Spinal cord (tissue), 10 donors: ENCODE measurements at places on chromosomes 5 and 9. TPM values are rescaled to one million over a fixed set of nuclear protein-coding genes. Genes with fewer than 3 reads are reported as not detected.

DNA sequence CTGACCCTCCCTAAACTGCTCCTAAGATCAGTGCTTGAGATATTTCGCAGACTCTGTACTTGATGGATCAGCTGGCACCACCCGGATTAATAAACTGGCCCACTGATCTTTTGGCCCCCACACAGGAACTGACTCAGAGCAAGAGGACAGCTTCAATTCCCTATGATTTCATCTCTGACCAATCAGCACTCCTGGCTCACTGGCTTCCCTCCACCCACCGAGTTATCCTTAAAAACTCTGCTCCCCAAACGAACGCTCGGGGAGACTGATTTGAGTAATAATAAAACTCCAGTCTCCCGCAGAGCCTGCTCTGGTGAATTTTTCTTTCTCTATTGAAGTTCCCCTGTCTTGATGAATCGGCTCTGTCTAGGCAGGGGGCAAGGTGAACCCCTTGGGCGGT is 36.5 kb upstream of the CD180 start:
- no peak overlapping the region for H3K4me3 ChIP-seq
- H3K36me3 ChIP-seq: no peaks in the 10 kb centered on the region
- no peak overlapping the region for H3K27ac ChIP-seq

GRCh38 chr9:68704814-68705530 is at the start of gene PIP5K1B:
TSS of gene PIP5K1B (plus strand) at chr9:68705240. CDS start at chr9:68822615, 117,375 bp downstream.
- H3K36me3 ChIP-seq: no peaks in the 10 kb centered on the region
- no peak within 1 kb of the TSS for H3K27ac ChIP-seq
- H3K4me3 ChIP-seq: peak within 1 kb of the TSS; percentile 58
- peaks cover 17% of the 10 kb centered on the region for H3K27me3 ChIP-seq
- H3K4me1 ChIP-seq: peaks cover 13% of the 10 kb centered on the region

GRCh38 chr9:120966013-120966369 is 39.4 kb upstream of the TRAF1 start:
- H3K36me3 ChIP-seq: no peaks in the 10 kb centered on the region
- H3K27ac ChIP-seq: peak overlapping the region; percentile 55
- no peak for DNase-seq
- peaks cover 2% of the 10 kb centered on the region for H3K27me3 ChIP-seq

- H3K27ac ChIP-seq: no peak overlapping the region
- DNase-seq: no peak
- H3K27me3 ChIP-seq: peaks cover 12% of the 10 kb centered on the region
- H3K36me3 ChIP-seq: no peaks in the 10 kb centered on the region
- H3K4me1 ChIP-seq: peaks cover 1% of the 10 kb centered on the region
These were observed 83.0 kb upstream of the IFNE start for GRCh38 chr9:21565155-21565554.

GRCh38 chr5:180069589-180070247 is 1.8 kb downstream of the RNF130 start:
- no peak for DNase-seq
- H3K27me3 ChIP-seq: no peaks in the 10 kb centered on the region
- no peaks in the 10 kb centered on the region for H3K36me3 ChIP-seq

AHRR gene
- polyA plus RNA-seq: 5.5 TPM

GRCh38 chr5:35339616-35340100 is 109.4 kb upstream of the PRLR start:
- DNase-seq: no peak
- no peak overlapping the region for H3K27ac ChIP-seq

DNA sequence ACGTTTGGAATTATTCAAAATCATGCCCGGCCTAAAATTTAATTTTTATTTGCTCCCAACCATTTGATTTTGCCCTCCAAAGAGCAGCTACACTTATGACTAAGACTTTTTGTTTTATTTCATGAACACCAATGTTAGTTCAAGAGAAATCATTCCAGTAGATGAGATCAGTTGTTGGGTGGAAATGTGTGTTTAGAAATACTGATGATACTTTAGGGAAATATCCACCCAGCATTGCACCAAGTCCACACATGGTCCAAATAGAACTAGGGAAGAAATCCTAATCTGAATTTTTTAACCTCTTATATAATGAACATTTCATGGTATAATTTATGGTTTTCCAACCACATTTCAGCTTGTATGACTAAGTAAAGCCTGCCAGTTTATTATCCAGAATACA is 28.3 kb upstream of the GOLPH3 start:
- no peak for DNase-seq
- H3K27me3 ChIP-seq: no peaks in the 10 kb centered on the region
- no peak overlapping the region for H3K27ac ChIP-seq
- H3K4me1 ChIP-seq: no peaks in the 10 kb centered on the region

DNA sequence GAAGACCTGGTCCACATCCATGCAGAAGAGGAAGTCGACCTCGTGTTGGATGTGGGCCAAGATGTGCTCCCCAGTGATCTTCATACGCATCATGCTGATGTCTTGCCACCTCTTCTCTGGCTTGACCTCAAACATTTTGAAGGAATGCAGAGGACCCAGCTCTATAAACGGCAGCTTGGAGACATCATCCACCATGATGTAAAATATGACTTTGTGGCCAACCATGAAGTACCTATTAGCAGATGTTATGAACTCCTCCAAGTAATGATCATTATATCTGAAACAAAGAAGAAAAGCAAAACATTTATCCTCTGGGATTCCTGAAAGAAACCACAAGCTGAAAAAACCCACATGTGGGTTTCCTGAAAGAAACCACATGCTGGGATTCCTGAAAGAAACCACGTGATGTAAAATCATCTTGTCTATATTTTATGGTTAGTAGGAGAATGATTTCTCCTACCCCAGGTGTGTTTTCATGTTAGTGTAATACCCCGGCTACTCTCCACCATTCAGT is 52.3 kb downstream of the GGTA1 start:
- no peak overlapping the region for H3K27ac ChIP-seq
- H3K36me3 ChIP-seq: no peaks in the 10 kb centered on the region

DNA sequence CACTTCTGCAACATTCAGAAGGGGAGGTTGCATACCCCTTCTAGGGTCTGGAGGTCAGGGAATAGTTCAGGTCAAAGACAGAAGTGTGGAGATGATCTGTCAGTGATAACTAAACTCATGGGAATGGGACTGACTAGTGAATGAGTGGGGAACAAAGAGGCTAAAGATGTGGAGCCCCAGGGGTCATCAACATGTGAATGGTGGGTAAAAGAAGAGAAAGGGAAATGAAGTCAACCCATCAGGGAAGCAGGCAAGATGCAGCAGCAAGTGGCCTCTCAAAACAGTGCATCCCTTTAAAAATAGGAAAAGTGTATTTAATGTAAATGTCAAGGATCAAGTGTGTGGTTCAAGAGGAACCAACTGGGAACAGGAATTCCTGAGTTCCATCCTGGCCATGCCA is 69.9 kb downstream of the PLPPR1 start:
- DNase-seq: no peak
- H3K4me3 ChIP-seq: no peak overlapping the region
- no peaks in the 10 kb centered on the region for H3K27me3 ChIP-seq
- no peak overlapping the region for H3K27ac ChIP-seq

RAI14 gene
- polyA plus RNA-seq: 17.3 TPM

- peak; percentile 75 for DNase-seq
- no peak overlapping the region for H3K4me3 ChIP-seq
- H3K36me3 ChIP-seq: no peaks in the 10 kb centered on the region
- H3K4me1 ChIP-seq: peaks cover 47% of the 10 kb centered on the region
- no peaks in the 10 kb centered on the region for H3K27me3 ChIP-seq
These were observed 60.1 kb upstream of the HSPA9 start for GRCh38 chr5:138635265-138635664.

GRCh38 chr5:19865336-19866089 is 122.5 kb downstream of the CDH18 start:
- no peaks in the 10 kb centered on the region for H3K36me3 ChIP-seq
- no peaks in the 10 kb centered on the region for H3K4me1 ChIP-seq
- no peak overlapping the region for H3K27ac ChIP-seq
- H3K4me3 ChIP-seq: no peak overlapping the region
- no peaks in the 10 kb centered on the region for H3K27me3 ChIP-seq
- no peak for DNase-seq

- H3K4me1 ChIP-seq: no peaks in the 10 kb centered on the region
- no peaks in the 10 kb centered on the region for H3K27me3 ChIP-seq
- no peaks in the 10 kb centered on the region for H3K36me3 ChIP-seq
- no peak overlapping the region for H3K4me3 ChIP-seq
- no peak overlapping the region for H3K27ac ChIP-seq
- peak; percentile 15 for DNase-seq
These were observed 31.8 kb downstream of the SPATA31C2 start for GRCh38 chr9:88106492-88106891.

BSPRY gene
- 0.75 TPM for polyA plus RNA-seq

DNA sequence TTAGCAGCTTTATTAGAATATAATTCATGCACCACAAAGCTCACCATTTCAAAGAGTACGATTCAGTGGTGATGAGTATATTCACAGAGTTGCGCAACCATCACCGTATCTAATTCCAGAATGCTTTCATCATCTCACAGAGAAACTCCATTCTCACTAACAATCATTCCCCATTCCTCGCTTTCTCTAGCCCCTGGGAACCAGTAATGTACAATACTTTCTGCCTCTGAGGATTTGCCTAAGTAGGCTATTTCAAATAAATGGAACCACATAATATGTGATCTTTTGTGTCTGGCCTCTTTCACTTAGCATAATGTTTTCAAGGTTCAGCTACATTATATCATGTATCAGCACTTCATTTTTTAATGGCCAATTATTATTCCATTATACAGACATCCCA is 145.1 kb upstream of the ADAMTS16 start:
- no peaks in the 10 kb centered on the region for H3K27me3 ChIP-seq
- no peaks in the 10 kb centered on the region for H3K4me1 ChIP-seq
- no peak overlapping the region for H3K27ac ChIP-seq
- H3K36me3 ChIP-seq: no peaks in the 10 kb centered on the region
- DNase-seq: peak; percentile 64

TEK gene
- polyA plus RNA-seq: 13.4 TPM

BAAT gene
- 0.33 TPM for polyA plus RNA-seq

DNA sequence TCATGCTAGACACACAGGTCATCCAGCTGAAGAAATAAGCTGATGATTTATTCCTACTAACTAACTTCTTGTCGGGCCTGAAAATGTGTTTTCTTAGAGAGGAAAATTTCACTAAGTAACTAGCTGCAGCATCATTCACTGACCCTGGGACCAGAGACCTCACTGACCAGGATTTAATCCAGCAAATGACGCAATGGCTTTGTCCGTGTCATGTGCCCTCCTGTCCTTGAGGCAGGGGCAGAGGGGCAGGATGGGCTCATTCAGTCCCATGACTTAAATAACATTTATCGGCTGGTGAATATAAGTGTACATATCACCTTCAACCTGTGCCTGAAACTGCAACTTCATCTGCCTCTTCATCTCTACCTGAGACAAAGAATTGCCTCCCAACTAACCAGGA is 154.8 kb downstream of the SEMA5A start:
- H3K27ac ChIP-seq: no peak overlapping the region
- no peak for DNase-seq
- H3K36me3 ChIP-seq: no peaks in the 10 kb centered on the region
- no peak overlapping the region for H3K4me3 ChIP-seq
- H3K27me3 ChIP-seq: no peaks in the 10 kb centered on the region

- H3K36me3 ChIP-seq: no peaks in the 10 kb centered on the region
- H3K27me3 ChIP-seq: no peaks in the 10 kb centered on the region
- no peak for DNase-seq
- H3K4me3 ChIP-seq: no peak overlapping the region
- no peak overlapping the region for H3K27ac ChIP-seq
These were observed 397.3 kb upstream of the KLF4 start for GRCh38 chr9:107886826-107887225.

- H3K27ac ChIP-seq: no peak overlapping the region
- H3K4me3 ChIP-seq: no peak overlapping the region
- H3K36me3 ChIP-seq: no peaks in the 10 kb centered on the region
- H3K27me3 ChIP-seq: no peaks in the 10 kb centered on the region
- DNase-seq: no peak
These were observed 139.7 kb upstream of the RUSC2 start for GRCh38 chr9:35350212-35350611.

PCDHGA2 gene
- polyA plus RNA-seq: 17.7 TPM

DNA sequence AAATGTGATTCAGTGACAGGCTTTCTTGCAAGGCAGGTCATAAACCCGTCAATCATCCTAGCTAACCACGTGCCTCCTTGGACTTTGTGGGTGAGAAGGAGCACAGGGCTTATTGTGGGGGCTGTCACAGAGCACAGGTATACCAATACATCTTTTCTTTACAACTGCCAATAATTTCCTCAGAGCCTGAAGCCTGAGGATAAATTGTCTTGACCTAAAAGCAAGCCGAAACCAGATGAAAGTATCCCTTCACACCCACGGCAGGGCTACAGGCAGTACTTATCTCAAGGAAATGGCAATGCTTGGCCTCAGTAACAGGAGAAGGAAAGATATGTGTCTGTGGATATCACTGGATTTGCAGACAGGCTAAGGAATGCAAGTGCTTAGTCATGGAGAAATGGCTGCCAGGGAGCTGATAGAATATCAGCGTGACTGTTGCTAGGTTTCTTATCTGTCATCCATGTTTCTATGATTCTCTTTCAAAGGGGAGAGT is 90.3 kb upstream of the ZNF366 start:
- H3K27me3 ChIP-seq: no peaks in the 10 kb centered on the region
- no peaks in the 10 kb centered on the region for H3K4me1 ChIP-seq
- no peak for DNase-seq
- H3K27ac ChIP-seq: no peak overlapping the region
- H3K36me3 ChIP-seq: no peaks in the 10 kb centered on the region
- no peak overlapping the region for H3K4me3 ChIP-seq

ALDH1A1 gene
- polyA plus RNA-seq: 7.2 TPM

- H3K27me3 ChIP-seq: no peaks in the 10 kb centered on the region
- H3K27ac ChIP-seq: no peak overlapping the region
- DNase-seq: no peak
- H3K4me3 ChIP-seq: no peak overlapping the region
- H3K36me3 ChIP-seq: no peaks in the 10 kb centered on the region
- peaks cover 3% of the 10 kb centered on the region for H3K4me1 ChIP-seq
These were observed 6.9 kb upstream of the TRIO start for GRCh38 chr5:14136228-14136627.

GRCh38 chr5:111829701-111830100 is 72.7 kb upstream of the NREP start:
- H3K36me3 ChIP-seq: no peaks in the 10 kb centered on the region
- no peaks in the 10 kb centered on the region for H3K4me1 ChIP-seq
- no peak overlapping the region for H3K27ac ChIP-seq
- no peaks in the 10 kb centered on the region for H3K27me3 ChIP-seq
- no peak overlapping the region for H3K4me3 ChIP-seq
- DNase-seq: no peak

DNA sequence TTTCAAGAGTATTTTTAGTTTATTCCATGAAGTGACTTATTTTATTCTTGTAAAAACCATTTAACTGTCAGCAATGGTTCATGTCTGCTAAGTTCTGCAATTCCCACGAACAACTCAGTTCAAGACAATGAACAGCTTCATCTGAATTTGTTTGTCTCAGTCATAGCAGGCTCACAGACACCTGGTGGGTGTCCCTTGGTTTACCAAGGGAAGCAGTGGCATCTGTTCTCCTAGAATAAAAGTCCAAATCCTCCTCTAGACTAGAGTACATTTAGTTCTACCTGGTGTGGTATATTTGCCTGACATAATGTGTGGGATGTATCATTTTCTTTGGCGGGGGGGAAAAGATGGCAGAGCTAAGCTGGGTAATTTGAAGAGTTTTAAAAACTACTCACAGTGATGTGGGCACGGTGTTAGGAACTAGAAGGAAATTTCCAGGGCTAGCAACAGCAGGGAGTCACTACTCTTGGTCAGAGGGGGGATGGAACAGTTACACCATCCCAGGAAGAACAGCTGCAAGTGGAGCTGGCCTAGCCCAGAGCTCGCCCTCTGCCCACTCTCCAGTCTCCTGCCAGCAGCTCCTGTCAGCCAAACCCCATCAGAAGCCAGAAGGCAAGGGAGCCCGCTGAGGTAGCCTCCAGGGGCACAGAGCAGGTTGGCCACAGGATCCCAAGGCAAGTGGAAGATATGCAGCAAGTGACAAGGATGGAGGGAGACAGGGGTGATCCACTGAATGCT is 100.3 kb downstream of the PJA2 start:
- no peaks in the 10 kb centered on the region for H3K36me3 ChIP-seq
- no peaks in the 10 kb centered on the region for H3K27me3 ChIP-seq
- no peaks in the 10 kb centered on the region for H3K4me1 ChIP-seq
- no peak overlapping the region for H3K4me3 ChIP-seq
